ENCODE measurements at places on chromosomes 7 and 10.
A peak's percentile ranks its signal among the peaks of the same experiment; 100 is the strongest.

DNA sequence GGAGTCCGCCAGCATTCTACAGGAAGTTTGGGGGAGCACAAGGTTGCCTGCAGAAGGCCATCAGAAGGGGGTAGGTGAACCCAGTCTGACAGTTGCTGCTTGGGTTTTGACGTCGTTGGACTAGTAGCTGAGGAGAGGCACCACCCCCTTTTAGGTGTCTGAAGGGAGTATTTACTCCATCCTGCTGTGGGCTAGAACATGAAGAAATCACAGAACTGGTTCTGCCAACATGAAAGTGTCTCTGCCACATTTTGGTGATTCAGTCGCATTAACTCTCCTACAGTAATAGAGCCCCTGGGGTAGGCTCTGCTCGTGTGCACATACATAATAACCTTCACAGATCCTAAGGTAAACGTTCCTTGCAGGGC is 834 bp upstream of the TRIL start:
- no peak for DNase-seq

DNA sequence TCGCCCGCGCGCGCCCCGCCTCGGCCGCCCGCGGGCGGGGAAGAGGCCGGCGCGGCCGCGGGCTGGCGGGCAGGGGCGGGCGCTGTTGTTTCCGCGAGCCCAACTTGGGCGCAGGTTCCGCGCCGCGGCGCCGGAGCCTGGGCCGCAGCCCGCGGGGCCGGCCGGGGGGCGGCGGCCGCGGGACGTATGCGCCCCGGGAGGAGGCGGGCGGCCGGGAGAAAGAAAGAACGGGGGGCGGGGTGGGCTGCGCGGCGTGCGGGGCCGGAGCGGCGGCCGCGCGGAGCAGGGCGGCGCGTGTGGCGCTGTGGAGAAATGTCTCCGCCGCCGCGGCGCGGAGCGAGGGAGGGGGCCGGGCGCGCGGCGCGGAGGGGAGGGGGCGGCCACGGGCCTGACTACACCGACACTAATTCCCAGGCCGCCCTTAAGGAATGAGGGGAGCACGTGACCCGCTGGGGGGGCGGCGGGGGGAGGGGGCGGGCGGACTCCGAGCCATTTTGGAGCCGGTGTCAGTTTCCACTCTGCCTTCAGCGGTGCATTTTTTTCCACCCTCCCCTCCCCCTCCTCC is at the start of gene BMI1:
BMI1 (plus strand) TSS at position 509 of the 565 bp plus-strand sequence. CDS start 5,351 bp downstream, outside the sequence.
- peak; percentile 62 for DNase-seq

DNA sequence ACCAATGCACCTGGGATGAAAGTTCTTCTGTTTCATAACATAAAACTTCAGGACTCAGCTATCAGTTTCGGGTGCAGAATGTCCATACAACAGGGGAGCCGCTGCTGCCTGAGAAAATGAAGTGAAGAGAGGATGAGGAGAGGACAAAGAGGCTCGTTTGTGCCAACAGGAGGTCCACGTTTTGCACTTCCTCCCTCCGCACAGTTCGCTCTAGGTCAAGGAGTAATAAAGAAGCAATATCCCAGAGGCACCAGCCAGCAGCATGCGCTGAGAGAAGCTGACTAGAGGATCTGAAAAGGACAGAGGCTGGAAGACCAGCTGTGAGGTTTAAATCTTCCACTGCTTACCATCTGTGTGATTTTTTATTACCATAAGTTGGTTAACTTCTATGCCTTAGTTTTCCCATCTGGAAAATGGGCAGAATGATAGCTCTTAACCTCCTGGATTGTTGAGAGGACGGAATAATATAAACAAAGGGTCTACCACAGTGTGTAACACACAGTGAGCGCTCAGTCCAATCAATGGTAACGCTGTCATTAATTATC is 709 bp downstream of the GPAM start:
- no peak for DNase-seq

DNA sequence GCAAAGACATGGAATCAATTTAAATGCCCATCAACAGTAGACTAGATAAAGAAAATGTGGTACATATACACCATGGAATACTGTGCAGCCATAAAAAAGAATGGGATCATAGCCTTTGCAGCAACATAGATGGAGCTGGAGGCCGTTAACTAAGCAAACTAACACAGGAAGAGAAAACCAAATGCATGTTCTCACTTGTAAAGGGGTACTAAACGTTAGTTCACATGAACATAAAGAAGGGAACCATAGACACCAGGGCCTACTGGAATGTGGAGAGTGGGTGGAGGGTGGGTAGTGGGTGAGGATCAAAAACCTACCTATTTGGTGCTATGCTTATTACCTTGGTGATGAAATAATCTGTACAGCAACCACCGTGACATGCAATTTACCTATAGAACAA is 78.4 kb upstream of the GSDME start:
- no peak for DNase-seq

DNA sequence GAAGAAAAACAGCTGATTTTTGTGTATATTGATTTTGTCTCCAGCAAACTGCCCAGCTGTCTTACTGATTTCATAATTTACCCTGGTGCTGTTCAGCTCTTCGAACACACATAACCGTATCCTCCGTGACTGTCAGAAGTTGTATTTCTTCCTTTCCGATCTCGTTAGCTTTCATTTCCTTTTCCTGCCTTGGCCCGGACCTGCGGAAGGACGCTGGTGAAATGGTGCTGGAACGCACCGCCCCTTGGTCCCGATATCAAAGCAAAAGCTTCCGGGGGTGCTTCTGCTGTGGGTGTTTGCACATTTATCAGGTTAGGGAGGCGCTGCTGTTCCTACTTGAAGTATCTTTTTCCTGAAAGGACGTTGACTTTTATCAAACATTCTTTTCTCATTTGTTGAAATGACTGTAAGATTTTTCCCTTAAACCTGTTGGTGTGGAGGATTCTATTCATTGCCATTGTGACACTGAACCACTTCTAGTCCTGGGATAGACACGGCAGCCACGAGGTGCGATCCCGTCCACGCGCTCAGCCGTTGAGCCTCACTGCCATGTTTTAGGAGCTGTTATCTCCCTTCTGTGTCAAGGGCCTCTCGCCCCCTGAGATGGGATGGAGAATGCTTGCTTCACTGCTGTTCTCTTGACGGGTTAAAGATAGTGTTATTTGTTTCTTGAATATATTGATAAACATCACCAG is 72.6 kb downstream of the FOXL3 start:
- DNase-seq: peak; percentile 44

GRCh38 chr10:36253731-36254130 is 611.6 kb upstream of the FZD8 start:
- DNase-seq: no peak

GRCh38 chr7:134461916-134462315 is 3.0 kb upstream of the AKR1B1 start:
- no peak for DNase-seq

- DNase-seq: no peak
These were observed 73.5 kb downstream of the DNAJB9 start for GRCh38 chr7:108643136-108643535.

GRCh38 chr10:123904834-123905409 is 13.3 kb upstream of the CPXM2 start:
- no peak for DNase-seq

DNA sequence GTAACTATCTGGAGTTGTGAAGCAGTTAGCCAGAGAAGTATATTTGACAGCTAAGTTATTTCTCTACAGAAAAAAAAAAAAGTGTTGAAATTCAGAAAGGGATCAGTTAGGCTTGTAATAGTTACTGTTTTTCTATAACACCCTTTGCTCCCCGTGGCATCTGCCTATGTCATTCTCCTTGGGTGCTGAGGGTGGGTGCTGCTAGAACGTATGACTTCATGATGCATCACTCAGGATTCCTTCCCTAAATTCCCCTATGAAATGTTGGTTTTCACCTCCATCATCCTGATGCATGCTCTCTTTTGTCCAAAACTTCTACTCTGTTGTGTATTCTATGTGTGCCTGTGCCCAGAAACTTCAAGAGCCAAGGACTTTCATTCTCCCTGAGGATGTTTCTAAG is 536.4 kb downstream of the GRM8 start:
- no peak for DNase-seq

DNA sequence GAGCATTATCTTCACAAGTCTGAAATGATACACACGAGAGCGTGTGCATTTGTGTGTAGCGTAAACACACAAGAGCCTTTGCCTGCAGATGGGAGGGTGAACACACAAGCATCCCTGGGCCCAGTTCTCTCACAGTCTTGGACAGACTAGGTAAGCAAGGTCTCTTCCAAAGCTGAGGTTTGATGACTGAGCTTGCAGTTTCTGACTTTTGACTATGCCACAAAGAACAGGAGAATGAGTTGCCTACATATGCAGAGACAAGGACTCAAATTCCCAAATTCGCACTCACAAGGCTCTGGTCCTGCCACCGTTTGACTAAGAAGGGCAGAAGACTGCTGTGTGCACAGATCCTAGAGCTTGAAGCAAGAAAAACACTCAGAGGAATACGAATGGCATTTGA is 55.8 kb downstream of the FAM53B start:
- no peak for DNase-seq

DNA sequence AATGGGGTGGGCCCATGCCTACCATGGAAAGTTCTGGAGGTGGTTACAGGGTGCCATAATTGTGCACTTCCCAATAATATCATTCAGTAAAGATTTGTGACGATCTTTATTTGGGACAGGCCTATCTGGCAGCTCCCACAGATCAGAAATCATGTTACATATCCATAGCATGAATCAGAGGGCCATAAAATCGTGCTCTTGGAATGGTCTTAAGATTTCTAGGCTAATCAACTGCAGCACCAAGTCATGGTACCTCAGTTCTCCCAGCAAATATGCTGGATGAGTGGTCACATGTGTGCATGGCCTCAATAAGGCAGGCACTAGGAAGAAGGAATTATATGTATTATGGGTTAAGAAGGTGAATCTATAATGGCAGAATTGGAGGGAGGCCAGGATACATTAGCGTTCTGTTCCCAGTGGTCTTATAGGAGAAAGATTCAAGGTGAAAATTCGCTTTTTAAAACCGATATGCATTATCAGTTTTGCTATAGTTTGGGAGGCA is 134.7 kb downstream of the NRP1 start:
- no peak for DNase-seq

DNA sequence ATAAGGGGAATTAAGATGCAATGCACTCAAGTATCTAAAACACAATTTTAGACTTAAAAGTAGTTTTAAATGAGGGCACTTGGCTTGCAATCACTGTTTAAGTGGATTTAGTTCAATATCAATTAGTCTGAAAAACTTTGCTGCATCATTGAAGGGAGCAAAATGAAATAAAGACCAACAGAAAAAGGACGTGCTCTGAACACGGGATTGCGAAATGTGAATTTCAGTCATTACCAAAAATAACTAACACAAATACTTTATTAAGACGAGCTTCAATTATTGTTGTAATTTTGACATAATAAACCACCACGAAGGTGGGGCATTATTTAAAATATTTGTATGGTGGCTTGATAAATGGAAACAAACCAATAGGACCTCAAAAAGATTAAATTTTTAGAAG is 361.8 kb upstream of the GALNT17 start:
- DNase-seq: no peak

- DNase-seq: no peak
These were observed 28.0 kb downstream of the LMTK2 start for GRCh38 chr7:98134420-98135228.

DNA sequence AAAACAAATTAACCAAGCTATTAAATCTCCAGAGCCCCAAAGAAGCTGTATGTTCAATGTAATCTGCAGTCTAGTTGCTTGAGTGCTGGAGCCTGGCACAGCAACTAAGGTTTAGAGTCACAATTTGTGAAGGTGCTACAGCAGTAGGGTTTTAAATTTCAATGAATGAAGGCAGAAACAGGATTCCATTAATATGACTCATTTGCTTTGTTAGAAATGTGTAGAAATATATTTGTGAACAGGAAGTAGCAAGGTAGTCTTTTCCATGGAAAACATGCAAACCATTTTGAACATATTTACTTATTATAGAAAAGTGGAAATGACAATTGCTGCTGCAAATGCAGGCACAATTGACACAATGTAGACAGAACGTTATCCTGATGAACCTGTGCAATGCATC is 149.0 kb upstream of the STEAP4 start:
- DNase-seq: no peak

- peak; percentile 24 for DNase-seq
These were observed 57.1 kb downstream of the AOC1 start for GRCh38 chr7:150909200-150909995.

DNA sequence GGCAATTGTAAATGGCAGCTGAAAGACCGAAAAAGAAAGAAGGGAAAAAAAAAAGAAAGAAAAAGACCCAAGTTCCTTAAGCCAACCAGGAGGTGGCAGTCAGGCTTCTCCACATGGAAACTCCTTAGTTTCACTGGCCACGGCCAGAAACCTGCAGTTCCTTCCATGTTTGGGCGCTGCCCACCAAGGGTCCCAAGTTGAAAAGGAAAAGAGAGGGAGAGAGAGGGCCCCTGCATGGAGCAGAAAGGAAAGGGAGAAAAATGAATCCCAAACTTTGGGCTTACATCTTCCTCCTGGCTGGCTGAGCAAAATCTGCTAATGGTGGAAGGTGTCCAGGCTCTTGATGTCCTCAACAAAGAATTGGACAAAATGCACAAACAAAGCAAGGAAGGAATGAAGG is 31.8 kb upstream of the ABCA13 start:
- no peak for DNase-seq

- DNase-seq: no peak
These were observed 291.2 kb downstream of the AUTS2 start for GRCh38 chr7:69889338-69889975.

DNA sequence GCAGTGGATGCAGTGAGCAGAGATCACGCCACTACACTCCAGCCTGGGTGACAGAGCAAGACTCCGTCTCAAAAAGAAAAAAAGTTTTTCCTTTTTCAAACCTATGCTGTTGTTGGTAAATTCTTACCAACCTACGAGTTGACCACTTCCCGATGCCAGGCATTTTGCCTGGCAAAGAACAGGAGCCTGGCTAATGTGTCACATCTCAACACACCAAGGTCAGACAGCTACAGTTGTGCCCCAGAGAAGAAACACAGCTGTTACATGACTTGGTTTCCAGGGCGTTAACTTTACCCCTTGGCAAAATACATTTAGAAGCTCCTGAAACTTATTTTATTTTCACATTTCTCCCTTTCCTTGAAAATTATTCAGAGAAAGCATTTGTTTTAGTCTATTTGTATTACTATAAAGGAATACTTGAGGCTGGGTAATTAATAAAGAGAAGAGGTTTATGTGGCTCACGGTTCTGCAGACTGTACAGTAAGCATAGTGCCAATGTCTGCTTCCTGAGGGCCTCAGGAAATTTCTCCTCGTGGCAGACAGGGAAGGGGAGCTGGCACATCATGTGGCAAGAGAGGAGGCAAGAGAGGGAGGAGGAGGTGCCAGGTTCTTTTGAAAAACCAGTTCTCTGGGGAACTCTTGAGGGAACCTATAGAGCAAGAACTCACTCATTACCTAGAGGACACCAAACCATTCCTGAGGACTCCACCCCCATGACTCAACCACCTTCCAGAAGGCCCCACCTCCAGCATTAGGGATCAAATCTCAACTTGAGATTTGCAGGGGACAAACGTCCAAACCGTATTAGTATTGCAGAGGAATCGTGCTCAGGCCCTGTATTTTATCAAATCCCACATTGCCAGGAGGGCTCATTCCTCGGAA is 83.3 kb downstream of the PAXIP1 start:
- no peak for DNase-seq

DNA sequence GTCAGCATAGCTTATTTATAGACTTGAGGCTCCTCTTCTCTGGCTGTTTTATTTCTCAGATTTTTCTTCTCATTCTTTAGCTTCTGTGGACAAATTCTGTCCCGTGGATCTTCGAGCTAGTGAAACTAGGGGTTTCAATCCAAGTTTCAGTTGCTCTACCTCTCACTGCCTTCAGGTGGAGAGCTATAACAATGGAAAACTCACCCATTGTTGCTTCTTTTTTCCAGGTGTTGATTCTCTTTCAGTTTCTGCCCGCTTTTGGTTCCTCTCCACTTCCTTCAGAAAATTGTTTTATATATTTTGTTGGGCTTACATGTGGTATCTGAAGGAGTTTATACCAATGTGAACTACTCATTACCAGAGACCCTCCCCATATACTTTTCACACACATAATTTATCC is 266.1 kb downstream of the TCF7L2 start:
- DNase-seq: no peak

All from activated effector memory CD4-positive, alpha-beta T cell treated with Interleukin-2 at 50 U/mL for 16 hours (primary cell).